ENCODE measurements at places on chromosomes 5 and 9.

- DNase-seq = no peak
Observed at GRCh38 chr5:95382801-95383200, 8.4 kb upstream of the FAM81B start.

GRCh38 chr5:157793301-157793700, 49.8 kb downstream of the LSM11 start:
- no peak for DNase-seq

DNA sequence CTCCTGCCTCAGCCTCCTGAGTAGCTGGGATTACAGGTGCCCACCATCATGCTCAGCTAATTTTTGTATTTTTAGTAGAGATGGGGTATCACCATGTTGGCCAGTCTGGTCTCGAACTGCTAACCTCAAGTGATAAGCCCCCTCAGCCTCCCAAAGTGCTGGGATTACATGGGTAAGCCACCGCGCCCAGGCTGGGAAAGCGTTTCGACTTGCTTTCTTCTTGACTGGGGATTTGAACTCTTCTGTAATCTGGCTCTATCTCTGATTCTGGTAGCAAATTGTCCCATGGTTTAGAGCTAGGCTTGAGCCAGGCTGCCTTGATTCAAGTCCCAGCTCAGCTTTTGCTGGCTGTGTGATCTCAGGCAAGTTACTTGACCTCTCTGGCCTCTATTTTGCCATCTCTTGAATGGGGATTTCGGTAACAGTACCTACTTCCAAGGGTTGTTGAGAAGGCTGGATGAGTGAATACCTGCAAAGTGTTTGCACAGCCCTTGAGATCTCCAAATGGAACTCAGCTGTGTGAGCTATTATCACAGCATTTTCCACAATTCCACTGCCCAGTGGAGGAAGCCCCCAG, 20.5 kb upstream of the MVB12B start:
- DNase-seq = no peak

GRCh38 chr5:75975496-75975895, 107.7 kb upstream of the SV2C start:
- no peak for DNase-seq

DNA sequence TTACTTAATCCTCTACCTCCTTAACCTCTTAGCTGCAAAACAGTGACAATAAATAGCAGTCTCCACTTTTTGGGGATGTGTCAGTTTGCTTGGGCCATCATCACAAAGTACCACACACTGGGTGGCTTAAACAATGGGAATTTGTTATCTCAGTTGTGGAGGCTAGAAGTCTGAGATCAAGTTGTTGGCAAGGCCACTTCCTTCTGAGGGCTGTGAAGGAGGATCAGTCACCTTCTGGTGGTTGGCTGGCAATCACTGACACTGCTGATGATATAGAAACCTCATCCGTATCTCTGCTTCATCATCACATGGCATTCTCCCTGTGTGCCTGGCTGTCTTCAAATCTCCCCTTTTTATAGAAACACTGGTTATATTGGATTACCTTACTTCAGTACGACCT, 187.1 kb upstream of the TBC1D2 start:
- no peak for DNase-seq

Data from T-helper 2 cell (primary cell).